CD4-positive, alpha-beta T cell treated with Interleukin-6 at 100 ng/mL for 8 hours (primary cell): ENCODE measurements at places on chromosomes 1 and 21.

DNA sequence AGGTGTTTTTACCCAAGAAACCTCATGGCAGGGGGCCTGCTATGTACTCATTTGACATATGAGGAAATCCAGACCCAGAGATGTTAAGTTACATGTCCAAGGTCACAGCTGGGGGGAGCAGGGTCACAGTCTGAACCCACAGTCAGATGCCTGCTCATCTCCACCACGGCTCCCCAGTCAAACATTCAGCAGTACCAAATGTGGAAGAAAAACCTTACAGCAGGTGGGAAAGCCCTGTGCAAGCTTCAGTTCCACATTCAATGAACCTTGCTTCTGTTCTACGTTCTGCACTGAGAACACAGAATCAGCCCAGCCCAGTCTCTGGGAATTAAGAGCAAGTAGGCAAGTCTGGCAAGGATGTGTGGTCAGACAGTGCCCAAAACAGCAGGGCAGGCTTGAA is 35.2 kb downstream of the LRP8 start:
- DNase-seq = no peak

GRCh38 chr1:229869687-229870086 is 197.4 kb upstream of the GALNT2 start:
- DNase-seq = no peak

DNA sequence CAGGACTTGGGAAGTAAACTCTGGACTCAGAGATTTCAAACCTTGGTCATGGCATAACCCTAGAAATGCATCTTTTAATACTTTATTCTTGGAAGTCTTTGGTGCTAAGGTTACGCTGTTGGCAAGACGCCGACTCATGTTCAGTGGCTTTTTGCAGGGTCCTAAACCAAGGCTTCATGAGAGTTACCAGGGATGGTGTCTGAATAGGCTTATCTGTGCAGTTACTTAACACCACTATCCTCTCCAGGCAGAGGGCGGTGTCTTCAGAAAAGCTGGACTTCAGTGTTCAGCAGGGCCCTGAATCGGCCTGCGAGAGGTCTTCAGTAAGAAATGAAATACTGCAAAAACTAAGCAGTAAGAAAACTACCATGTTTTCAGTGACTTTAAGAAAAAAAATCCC is 58.3 kb downstream of the SIM2 start:
- DNase-seq = no peak

DNA sequence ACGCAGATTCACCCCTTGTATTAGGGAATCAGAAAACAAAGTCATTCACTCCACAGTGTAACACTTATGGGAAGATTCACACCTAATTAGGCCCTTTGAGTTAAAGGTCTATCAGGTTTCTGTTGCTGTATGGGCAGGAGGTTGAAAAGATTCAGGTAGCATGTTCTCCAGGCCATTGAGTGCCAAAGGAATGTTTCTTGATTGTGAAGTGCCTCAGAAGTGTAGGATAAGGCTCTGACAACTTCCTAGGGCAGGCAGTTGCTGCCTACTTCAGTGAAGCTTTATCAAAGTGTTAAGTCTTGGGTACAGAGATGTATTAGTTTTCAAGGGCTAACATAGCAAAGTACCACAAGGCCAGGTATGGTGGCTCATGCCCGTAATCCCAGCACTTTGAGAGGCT is 48.7 kb upstream of the RGS18 start:
- no peak for DNase-seq

- DNase-seq = no peak
Observed at GRCh38 chr1:244664353-244664752, 11.4 kb downstream of the DESI2 start.
